ENCODE measurements at places on chromosomes 4 and X.

DNA sequence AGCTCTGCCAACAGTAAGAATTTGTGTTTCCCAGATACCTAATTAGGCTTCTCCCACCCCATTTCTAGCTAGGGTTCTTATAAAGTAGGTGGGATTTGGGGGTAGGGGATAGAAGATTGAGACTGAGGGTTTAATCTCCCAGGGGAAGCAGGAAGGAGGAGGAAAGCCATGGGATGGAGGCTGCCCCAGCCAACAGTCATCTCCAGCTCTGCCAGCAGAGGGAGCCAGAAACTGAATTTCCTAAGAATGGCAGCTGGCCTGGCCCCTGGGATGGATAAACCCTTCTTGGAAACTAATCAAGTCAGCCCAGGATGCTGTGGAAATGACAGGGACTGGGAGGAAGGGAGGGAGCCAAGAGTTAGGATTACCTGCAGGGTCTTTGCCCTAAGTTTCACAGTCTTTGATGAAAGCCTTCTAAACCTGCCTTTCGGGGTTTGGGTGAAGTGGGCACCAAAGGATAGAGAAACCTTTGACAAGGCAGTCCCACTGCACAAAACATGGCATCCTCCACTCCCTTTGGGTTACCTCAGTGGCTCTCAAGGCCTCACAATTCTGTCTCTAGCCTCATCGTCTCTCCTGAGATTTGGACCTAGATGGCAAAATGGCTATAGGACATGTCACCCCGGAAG lies 6.7 kb upstream of the ERCC6L start:
- no peak for DNase-seq

DNA sequence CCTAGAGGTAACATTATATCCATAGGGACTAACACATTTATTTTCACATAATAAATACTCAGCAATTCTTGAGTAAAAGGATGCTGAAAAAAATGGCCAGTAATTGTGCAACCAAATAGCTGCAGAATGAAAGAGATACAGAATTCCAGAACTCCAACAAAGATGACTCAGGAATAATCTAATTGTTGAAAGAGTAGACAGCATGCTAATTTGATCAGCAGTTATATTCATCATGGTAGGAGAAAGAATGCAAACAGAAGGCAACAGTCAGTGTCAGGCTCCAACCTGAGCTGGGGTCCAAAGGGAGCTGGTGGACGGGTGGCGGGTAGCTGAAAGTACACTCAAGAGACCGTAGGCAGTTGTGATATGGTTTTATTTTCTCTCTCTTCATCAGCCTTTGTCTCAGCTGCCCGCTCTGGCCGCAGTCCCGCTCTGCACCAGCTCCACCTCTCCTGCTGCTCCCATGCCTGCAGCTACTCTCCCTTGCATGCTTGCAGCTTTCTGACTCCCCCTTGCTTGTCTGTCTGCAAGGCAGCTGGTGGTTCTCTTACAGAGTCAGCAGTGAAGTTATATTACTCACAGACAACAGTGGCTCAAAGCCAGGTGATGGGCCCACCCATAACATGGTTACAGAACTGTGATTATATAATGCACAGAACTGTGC lies 1150.1 kb downstream of the STIM2 start:
- no peak for DNase-seq

DNA sequence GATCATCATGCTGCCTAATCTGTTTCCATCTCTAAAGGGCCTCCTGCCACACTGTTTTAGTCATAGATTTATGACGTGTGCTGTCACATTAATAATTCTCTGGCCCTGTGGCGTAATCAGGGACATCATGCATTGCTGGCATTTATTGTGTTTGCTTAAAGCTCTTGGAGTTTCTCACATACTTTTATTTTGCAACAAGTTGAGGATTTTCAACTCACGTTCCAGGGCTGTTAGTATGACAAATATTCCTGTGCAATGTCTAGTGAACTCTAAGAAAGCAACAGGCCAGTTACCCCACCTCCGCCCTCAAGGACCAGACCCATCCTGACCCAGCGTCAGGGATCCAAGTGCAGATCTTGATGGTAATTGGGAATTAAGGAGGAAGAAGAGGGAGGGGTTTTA lies 7.8 kb upstream of the PIGA start:
- no peak for DNase-seq

DNA sequence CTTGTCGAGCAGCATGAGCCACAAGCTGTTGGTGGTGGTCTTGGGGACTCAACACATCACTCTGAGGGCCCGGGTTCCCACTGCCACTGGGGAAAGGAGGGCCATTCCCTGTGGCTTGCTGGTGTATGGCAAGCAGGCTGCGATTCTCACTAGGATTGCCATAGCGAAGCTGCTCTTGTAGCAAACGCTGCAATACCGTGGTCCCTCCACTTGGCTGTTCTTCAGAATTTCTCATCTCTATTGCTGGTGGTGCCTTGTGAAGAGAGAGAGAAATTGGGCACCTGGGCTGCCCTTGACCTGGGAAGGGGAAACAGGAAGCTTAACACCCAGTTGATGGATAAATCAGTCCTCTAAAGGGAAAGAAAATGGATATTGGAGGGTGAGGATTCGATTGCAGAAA lies 17.7 kb downstream of the AMOT start:
- DNase-seq, result no peak

GRCh38 chrX:154828016-154828408 lies 6.5 kb downstream of the SMIM9 start:
- no peak for DNase-seq

GRCh38 chr4:107993969-107994368 lies 4.3 kb downstream of the HADH start:
- DNase-seq, result no peak

GRCh38 chr4:44162538-44163270 lies 285.9 kb downstream of the KCTD8 start:
- DNase-seq, result no peak

GRCh38 chr4:70359115-70359661 lies 1.4 kb upstream of the SMR3A start:
- no peak for DNase-seq

GRCh38 chr4:177464026-177464425 lies 21.8 kb upstream of the AGA start:
- DNase-seq, result no peak

GRCh38 chr4:38832624-38833528 lies 23.7 kb downstream of the TLR6 start:
- DNase-seq, result no peak

- no peak for DNase-seq
These were observed 7.4 kb downstream of the PSAPL1 start for GRCh38 chr4:7427361-7427760.

GRCh38 chrX:43456063-43456462 lies 200.0 kb upstream of the MAOA start:
- DNase-seq, result no peak

DNA sequence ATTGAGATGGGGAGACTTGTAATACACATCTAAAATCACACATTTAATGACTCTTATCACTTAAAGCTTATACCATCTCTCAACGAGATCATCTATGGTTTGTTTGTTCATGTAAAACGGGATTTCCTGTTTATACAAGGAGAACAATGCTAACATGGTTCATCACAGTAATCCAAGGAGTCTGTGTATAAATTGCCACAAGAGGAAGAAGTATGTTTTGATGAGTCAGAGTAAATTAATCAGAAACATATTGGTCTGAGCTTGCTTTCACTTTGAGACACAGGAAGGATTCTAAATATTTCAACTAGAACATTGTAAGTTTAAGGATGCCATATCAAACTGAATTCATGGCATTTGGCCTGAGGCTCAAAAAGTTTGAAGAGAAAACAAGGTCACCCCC lies 594.1 kb downstream of the GLUD2 start:
- DNase-seq, result no peak

DNA sequence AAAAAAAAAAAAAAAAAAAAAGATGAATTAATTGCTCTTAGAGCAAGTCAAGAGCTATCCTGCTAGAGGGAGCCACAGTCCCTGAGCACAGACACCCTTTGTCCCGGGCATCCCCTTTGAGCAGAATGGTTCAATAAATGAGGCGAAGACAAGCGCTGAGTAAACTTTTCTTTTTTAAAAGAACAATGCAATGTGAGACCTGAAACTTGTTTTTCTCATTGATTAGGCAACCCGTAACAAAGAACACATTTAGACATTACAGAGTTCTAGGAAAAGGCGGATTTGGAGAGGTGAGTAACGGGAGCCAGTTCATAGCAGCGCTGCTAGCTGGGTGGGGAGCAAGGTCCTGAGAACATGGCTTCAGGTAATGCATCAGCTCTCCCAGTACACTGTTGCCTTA lies 46.1 kb downstream of the GRK4 start:
- no peak for DNase-seq

GRCh38 chr4:24646798-24647460 lies 62.6 kb upstream of the DHX15 start:
- DNase-seq, result no peak

- DNase-seq, result no peak
These were observed 185.2 kb upstream of the CTSO start for GRCh38 chr4:156138781-156139280.

DNA sequence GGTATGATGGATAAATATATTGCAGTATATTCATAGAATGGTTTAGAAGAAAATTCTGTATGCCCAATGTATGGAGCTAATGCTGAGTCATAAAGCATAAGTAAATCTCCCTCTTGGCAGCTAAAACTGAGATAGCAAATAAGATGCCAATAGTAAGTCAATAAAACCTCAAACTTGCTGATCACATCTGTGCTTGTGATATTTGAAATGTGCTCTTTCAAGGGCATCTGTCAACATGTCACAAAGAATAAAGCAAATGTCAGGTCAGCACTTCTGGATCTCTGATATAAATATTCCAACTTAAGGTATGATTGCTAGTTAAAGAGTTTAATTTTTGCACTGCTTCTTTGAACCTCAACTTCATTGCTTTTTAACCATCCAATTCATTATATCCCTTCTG lies 262.3 kb upstream of the EMCN start:
- DNase-seq, result no peak

GRCh38 chr4:89113415-89113814 lies 2.1 kb downstream of the TIGD2 start:
- no peak for DNase-seq

- no peak for DNase-seq
These were observed 44.7 kb downstream of the SETD7 start for GRCh38 chr4:139511320-139511719.

- no peak for DNase-seq
These were observed 92.9 kb downstream of the EGF start for GRCh38 chr4:110005461-110006056.

DNA sequence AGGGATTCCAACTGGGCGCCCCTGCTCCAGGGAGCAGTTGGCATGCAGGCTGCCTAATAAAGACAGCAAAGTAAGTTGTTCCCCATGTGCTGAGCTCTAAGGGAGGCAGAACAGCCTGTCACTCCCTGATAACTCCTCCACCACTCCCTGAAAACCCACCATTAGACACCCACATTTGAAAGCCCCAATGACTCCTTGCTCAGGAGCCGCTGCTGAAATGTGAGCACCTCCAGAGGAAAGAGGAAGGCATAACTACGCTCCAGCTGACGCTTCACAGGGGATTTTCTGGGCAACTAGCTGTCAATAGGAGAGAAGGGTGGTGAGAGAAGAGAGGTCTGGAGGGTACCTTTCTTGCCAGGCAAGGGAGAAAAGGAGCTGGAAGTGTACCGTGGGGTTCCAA lies 62.5 kb downstream of the NPY1R start:
- DNase-seq, result no peak

DNA sequence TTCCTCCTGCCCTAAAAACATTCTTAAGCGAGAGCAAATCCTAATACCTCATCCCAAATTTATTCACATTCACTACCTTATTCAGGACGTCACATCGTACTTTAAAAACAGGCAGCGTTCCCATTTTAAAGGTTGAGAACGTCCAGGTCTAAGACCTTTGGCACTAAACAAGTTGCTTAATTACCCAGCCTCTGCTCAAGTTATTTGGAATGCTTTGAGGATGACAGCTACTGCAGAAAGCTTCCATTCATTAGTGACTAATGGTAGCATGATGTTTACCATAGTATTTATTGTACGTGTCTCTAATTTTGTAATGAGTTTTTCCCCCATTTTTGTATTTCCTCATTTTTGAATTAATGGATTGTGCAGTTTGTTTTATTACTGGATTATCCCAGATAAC lies 1.5 kb downstream of the USP38 start:
- DNase-seq, result no peak

DNA sequence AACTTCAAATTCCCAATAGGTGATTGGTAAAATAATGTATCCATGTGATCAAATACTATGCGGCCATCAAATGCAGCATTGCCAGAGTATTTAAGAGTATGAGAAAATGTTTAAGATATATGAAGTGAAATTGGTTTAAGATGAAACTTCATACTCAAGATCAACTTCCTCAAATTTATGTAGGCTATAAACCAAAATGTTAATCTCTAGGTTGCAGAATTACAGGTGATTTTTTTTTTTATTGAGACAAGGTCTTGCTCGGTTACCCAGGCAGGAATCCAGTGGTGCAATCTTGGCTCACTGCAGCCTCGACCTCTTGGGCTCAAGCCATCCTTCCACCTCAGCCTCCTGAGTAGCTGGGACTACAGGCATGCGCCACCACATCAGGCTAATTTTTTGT lies 25.3 kb downstream of the ACSL4 start:
- no peak for DNase-seq

DNA sequence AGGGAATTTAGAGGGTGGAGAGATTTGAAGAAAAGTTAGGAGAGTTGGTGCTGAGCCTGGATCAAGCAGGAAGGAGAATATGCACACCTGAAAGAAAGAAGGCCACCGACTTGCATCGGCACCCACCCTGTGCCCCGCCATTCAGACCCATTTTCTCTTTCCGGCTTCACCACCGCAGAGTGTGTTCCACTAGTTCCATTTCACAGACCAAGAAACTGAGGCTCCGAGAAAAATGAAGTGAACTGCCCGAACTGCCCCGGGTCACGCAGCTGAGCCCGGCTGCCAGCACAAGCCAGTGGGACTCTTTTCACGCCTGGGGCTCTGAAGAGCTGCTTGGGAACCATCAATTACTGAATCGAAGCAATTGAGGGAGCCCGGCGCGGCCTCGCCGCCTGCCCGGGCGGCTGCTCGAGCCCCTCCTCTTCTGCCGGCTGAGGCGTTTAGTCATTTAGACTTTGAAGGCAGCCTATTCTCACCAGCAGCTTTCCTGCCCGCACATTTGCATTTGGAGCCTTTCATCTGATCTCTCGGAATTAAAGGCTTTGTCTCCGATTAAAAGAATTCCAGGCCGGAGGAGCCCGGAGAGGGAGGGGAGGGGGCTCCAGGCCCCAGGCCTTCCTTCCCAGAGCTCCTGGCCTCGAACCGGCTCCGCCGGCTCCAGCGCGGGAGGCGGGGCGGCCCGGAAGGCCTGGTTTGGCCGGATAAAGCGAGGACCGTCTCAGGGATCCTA lies 140.2 kb upstream of the PJA1 start:
- no peak for DNase-seq

DNA sequence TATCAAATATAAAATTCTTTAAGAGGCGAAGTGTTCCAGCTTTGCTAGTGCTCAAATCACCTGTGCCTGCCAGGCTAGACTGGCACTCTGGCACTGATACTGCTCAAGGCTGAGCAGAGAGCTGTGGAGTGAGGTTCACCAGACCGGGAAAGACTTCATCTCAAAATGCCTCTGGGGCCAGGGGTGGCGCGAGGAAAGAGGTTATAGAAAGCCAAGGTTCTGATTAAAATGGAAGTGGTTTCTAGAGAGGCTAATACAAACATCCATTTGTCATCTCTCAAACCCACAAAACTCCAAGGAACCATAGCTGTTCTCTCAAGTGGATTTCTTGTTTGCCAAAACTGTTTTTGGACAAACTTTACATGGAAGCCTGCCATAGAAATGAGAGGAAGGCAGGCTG lies 41.5 kb downstream of the F11 start:
- no peak for DNase-seq

GRCh38 chr4:26034849-26035248 lies 120.8 kb downstream of the SMIM20 start:
- DNase-seq, result no peak
